ENCODE measurements at places on chromosomes 3 and 15.

GRCh38 chr3:149004622-149005021 is 13.3 kb downstream of the GYG1 start:
- DNase-seq: peak; percentile 78

- DNase-seq: peak; percentile 73
Measured at GRCh38 chr3:49007771-49008528, 759 bp downstream of the WDR6 start.

- no peak for DNase-seq
Measured at GRCh38 chr3:37982331-37982730, 8.3 kb upstream of the VILL start.

DNA sequence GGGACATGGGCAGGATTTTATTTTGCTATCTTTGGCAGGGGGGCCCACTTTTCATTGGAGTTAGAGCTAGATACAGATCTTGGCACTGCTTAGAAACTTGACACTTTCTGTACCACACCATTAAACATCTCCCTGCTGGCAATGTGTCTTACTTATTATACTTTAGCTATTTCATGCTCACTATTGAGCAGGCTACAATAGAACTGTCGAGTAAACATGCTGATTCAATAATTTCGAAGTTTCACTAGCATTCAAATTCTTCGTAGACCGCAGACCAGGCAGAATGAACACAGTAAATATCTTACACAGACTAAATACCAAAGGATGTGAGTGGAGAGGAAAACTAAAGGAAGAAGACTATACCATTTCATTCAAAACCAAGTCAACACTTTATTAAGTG is 180.8 kb downstream of the UNC13C start:
- DNase-seq: no peak

GRCh38 chr3:112170046-112170445 is 37.0 kb upstream of the GCSAM start:
- DNase-seq: no peak

DNA sequence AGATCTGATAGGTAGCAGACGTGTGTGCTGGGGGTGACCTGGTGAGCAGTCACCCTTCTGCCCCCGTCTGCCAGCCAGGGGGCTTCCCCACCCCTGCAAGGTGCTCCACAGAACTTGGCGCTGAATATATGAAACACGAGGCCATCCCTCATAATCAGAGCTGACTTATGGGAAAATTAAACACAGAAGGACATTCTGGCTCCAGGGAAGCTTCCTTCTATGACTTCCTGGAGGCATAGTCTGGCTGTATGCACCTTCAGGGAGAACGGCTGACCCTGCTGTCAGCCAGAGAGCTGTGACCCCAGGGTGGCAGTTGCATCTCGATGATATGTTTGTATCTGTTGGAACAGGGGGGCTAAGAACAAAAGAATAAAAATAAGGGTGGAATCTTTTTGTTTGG is 26.6 kb upstream of the MRPS22 start:
- DNase-seq: no peak

- DNase-seq: no peak
Measured at GRCh38 chr3:11698326-11699082, 54.8 kb upstream of the VGLL4 start.

GRCh38 chr3:43755516-43756200 is 64.9 kb downstream of the ABHD5 start:
- no peak for DNase-seq

- DNase-seq: no peak
Measured at GRCh38 chr3:106379251-106379750, 510.5 kb upstream of the CBLB start.

DNA sequence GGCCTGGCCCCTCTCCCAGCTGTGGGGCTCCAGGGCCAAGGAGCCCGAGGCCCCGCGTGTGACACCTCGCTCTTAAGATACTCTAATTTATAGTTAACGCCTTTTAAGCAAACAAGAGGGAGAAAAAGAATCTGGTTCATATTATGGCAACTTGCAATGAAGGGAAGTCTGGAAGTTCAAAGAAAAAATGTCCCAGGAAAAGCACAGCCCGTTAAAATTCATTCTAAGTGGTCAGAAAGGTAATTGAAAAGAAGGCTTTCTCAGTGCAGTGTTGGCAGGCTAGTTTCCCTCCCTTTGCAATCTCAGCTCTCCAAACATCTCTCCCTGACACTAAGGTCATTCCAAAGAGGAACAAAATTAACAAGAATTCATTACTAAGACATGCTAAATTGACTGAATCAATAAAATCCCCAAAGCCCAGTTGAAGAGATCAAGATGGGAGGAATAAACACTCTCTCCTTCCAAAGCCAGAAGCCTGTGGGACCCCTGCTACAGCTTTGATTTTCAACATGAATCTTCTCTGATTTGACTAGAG is 339.3 kb downstream of the THSD4 start:
- no peak for DNase-seq

DNA sequence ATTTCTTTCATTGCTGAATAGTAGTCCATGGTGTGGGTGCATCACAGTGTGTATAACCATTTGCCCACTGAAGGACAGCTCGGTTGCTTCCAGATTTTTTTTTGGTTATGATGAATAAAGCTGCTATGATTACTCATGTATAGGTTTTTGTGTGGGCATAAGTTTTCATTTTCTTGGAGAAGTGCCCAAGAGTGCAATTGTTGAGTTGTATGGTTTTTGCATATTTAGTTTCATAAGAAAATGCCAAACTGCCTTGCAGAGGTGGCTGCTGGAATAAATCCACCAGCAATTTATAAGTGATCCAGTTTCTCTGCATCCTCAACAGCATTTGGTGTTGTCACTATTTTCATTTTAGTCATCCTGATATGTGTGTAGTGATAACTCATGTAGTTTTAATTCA is 8.4 kb upstream of the SPESP1 start:
- DNase-seq: no peak

- DNase-seq: no peak
Measured at GRCh38 chr15:97224191-97224641, 736.3 kb upstream of the ARRDC4 start.

DNA sequence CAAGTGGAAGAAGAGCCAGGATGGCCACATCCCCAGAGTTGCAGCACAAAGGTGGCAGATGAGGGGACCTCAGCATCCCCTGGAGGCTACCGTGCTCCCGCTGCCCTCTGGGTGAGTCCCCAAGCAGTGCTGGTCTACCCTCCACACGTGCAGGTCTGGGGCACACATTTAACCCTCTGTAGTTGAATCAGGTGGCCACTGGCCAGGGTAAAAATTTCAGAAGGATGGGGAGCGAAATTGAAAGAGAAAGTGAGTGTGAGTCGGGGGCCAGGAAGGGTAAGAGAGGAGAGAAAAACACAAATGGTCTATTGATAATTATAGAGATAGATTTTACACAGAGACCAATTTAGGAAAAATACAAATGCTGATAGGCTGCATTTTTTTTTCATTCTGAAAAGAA is 139.5 kb upstream of the EIF1B start:
- no peak for DNase-seq

DNA sequence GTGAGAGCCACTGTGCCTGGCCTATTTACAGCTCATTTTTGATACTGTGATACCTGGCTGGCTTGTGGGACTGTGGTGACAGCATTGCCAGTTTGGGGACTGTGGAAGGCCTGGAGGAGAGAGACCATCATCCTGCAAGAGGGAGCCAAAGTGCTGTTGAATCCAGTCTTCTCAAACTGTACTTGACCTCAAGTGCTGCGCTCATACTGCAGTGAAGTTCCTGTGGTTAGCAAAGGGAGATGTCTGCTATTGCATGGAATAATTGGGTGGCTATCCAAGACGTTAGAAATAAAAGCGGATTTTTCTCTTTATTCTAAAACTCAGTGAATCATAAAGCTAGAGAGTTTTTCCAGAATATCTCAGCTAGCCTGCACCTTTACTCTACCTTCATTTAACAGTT is 83.4 kb downstream of the CCK start:
- no peak for DNase-seq

GRCh38 chr15:100152463-100152862 is 189.3 kb downstream of the ADAMTS17 start:
- no peak for DNase-seq

DNA sequence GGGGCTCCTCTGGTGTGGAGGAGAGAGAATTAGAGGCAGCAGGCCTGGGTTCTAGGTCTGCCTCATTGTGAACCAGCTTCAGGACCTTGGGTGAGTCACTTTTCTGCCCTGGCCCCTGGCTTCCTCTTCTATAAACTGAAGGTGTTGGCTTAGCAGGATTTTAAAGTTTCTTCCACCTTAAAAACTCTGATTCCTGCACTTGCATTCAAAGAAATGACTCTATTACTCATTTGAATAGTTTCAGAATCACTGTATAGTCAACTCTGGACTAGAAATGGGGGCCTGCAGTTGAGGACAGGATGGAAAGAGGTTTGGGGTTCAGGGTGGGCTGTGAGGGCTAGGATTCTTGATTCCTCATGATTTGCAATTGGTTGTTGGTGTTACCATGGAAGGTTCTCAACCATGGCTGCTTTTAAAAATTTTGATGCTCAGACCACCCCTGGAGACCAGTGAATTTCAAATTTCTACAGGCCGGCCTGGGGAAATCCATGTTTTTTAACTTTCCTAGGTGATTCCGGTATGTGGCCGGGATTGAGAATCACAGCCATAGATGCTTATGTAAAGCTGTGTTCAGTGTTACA is 19.9 kb downstream of the SMAD3 start:
- no peak for DNase-seq

- DNase-seq: no peak
Measured at GRCh38 chr3:195143221-195143620, 127.7 kb downstream of the XXYLT1 start.

DNA sequence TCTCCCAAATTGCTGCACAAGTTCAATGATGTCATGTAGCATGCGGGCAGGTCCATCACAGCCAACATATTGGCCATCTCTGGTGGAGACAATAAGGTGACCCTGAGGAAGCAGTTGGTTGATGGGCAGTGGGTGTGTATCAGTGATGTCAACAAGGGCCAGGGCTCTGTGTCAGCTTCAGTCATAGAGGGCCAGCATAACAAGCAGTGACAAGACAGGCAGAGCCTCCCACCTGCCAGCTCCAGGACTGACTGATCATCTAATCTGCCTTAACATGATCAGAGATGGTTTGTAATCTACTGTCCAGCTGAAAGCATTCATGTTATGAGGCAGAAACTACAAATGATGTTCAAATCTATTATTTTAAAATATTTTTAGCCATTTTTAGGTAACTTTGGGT is 62.3 kb downstream of the GLB1 start:
- no peak for DNase-seq

DNA sequence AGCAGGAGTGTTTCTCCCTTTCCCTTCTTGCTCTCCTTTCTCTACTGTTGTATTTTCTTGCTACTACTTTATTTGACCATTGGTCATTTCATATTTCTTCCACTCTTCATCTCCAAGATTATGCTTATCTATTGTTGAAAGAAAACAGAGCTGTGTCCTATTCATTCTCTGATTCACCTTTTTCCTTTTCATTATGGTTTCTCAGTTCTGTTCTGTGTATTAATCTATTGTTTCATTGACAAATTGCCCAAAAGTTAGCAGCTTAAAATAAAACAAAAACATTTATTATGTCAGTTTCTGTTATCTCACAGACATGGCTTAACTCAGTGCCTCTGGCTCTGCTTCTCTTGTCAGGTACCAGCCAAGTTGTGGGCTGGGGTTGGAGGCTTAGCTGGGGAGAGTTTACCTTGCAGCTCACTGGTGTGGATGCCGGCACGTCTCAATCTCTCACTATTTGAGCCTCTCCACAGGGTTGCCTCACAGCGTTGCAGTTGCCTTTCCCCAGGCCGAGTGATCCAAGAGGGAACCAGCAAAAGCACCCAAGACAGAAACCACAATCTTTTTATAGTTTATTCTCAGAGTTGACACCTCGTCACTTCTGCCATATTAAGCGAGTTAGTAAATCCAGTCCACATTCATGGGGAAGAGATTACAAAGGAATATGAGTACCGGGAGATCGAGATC is 36.9 kb upstream of the FILIP1L start:
- no peak for DNase-seq

All from NCI-H146 (cell line).